ENCODE measurements at places on chromosomes 6 and 20.
A peak's percentile ranks its signal among the peaks of the same experiment; 100 is the strongest.

DNA sequence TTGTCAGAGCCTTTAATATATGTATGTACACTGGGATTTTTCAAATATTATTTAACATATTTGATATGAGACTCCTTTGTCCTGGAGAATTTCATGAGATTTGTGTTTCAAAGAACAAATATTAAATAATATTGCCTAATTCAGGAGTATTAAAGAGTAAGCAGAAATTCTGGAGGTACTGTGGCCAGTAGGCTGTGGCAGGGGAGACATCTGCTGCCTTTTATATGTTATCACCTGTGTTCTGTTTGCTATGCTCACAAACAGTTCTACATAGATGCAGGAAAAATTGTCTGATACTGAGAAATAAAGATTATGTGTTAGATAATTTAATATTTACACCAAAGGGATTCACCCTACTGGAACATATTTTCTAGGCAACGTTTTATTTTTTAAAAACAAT lies 395.4 kb upstream of the SLC35B3 start:
- ATAC-seq: no peak

GRCh38 chr6:104940893-104941728 lies 15.8 kb upstream of the LIN28B start:
- peak; percentile 94 for ATAC-seq

GRCh38 chr6:75613056-75613501 lies 11.4 kb downstream of the SENP6 start:
- no peak for ATAC-seq

GRCh38 chr6:27544612-27545260 lies 71.8 kb upstream of the ZNF184 start:
- ATAC-seq: peak; percentile 16

GRCh38 chr6:47525330-47526057 lies 47.9 kb downstream of the CD2AP start:
- no peak for ATAC-seq

DNA sequence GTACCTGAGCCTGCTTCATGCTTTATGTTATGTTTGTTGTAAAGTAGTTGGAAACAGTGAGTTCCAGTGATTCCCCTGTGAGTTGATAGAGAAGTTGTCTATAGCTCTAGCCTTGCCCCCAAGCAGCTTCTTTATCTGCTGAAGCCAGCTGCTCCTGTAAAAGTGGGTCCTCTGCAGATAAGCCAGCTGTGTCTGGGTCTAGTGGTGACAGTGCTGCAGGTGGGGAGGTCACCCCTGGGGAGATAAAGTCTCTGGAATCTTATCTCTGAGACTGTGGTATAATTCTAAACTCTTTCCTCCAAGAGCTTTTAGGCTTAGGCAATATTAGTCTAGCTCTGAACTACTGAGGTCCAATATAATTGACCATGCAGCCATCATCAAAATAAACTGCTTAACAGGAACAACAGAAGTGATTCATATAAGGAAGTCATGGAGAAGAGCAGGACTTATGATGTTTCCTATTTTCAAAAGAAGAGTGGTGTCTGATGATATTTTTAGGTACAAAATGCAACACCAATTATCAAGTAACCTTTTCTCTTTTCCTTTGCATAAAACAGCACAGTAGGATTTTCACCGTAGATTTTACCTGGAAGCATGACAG lies 44.2 kb upstream of the TMEM217 start:
- ATAC-seq: no peak

DNA sequence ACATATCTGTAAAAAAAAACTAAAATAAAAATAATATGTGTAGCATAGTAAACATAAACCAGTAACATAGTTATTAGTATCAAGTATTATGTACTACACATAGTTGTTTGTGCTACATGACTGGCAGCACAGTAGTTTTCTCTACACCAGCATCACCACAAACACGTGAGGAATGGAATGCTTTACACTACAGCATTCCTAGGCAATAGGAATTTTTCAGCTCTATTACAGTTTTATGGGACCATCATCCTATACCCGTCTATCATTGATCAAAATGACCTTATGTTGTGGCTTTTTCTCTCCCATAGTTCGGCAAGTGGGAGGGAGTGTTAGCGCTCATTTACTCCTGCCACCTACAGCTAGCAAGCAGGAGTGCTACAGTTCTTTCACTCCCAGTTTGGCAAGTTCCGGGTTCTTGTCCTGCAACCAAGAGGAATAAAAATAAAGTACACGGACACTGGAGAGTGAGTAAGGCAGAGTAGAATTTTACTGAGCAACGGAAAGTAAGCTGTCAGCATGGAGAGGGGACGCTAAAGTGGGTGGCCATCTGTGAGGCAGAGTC lies 196.8 kb upstream of the HSF2 start:
- ATAC-seq: peak; percentile 28

DNA sequence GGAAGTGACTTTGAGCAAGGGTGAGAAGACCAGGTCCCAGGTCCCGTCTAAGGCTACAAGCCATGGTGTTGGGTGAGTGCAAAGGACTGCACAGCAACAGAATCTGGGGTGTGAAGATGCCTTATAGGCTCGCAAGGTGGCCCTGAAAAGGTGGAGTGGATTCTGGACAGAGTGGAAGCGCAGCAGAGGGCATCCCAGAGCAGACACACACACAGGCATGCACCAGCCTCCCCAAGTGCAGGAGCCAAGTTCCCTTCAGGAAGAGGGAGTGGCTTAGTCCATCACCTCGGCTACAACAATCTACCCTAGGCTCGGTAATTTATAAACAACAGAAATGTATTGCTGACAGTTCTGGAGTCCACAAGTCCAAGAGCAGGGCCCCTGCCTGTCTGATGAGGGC lies 180.1 kb upstream of the PDE10A start:
- no peak for ATAC-seq

DNA sequence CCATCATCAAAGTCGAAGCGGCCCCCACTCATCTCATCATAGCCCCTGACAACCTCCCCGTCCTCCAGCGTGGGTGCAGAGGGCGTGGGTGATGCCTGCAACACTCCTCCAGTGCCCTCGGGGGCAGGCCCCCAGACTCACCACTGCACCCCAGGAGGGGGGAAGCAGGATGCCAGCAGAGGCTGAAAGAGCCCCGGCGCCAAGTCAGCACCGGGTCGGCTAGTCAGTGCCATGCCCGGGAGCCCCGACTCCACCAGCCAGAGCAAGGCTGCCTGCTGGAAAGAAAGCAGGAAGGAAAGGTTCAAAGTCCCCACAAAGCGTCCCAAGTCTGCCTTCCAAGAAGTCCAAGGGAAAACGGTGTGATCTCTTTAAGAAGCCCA lies 324 bp downstream of the JPH2 start:
- peak; percentile 42 for ATAC-seq

DNA sequence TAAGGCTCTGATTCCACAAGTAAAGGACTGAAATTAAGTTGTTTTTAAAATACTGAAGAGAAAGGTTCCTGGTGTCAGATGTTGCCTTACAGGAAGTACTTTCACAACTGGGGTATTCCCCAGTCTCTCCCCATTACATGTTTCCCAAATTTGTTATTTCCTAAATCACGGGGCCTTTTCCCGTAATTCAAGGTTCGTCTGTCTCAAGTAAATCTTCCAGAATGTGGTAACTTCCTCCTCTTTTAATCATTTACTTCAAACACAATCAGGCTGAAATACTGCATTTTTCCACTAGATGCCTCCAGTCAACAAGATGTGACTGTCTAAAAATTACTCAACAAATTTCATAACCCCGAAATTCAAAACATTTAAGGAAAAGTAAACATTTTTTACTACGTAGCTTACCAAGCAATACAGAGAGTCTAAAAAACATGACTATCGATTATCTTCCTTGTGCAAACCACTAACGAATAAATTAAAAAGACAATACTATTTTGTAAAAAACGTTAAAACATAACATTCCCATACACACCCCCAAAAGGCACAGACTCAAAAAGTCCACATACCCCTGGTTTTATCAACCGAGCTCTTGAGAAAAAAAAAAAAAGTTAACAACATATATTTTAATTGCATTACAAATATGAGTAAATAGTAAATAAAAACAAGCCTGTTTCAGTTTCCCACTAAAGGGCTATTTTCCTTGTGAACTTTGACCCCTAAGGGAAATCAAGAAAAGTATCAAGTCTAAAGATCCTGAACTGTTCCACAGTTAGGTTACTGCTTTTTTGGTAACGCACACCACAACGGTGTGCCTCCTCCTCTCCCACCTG lies 1.7 kb downstream of the SOD2 start:
- ATAC-seq: peak; percentile 6

DNA sequence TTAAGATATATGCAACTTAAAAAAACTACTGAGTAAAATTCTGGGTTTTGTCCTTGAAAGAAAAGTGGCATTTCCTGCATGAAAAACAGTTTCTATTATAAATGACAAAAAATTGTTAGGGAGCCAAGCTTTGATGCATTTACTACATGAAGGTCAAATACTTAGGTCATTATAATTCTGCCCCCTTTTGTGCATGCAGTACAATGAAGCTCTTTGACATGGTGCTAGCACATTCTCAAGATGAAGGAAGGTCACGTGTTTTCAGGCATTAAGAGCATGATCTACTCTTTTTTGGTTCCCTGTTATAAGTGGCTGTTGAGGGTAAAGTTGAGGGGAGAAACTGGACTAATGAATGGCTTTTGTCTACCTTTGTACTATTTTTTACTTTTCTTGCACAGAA lies 72.7 kb downstream of the FOXO3 start:
- ATAC-seq: no peak

DNA sequence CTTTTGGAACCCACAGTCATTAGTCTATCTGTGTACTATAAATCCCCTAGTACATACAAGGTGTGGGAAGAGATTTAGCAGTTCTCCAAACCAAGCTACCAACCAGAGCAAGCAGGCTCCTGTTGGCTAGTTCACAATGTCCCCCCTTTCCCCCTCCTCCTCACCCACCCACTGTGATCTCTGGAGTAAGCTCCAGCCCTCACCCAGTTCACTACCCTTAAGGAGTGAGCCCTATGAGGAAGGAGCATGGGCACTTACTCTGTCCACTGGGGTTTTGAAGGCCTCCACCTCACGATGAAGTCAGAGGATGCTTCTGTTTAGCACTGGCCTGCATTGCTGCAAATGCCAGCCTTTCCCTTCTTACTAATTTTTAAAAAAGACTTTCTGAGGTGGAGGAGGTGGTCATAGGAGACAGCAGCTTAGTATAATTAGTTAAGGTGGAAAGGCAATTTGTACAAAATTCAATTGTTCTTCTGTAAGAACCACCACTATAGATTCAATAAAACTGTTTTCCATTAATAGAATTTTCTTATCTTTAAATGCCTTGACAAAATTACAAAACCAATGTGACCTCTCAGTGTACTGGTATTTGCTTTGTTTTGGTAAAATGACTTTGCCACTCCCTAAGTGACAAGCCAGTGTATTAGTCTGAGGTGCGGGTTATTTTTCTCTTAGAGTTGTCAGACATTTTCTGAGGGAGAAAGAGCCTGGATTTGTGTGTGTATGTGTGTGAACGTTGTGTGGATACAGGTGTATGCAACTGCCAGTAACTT lies 86.2 kb downstream of the TULP4 start:
- no peak for ATAC-seq

Measured in SK-N-SH treated with all-trans-retinoic acid at 6 μM for 48 hours (cell line).